Myocyte (in vitro differentiated cells): ENCODE measurements at places on chromosomes 13 and 19. TPM values are rescaled to one million over a fixed set of nuclear protein-coding genes. Genes with fewer than 3 reads are reported as not detected.

Gene ZNF554
- 6.5 and 6.8 TPM in 2 replicates for total RNA-seq

Gene KL
- total RNA-seq = not detected in 2 replicates

Gene ZNF699
- 17.1 and 18.5 TPM in 2 replicates for total RNA-seq

Gene DHDH
- 0.32 TPM in 1 of 2 replicates, not detected in the other for total RNA-seq

Gene ZNF229
- 6.2 and 6.8 TPM in 2 replicates for total RNA-seq

Gene C19orf33
- not detected in 2 replicates for total RNA-seq

Gene OR7A10
- total RNA-seq = not detected in 2 replicates

Gene CALR3
- not detected in 2 replicates for total RNA-seq

Gene EPSTI1
- total RNA-seq = 2.7 and 5.5 TPM in 2 replicates

Gene ZNF610
- 3.3 and 4.4 TPM in 2 replicates for total RNA-seq

Gene FCHO1
- total RNA-seq = 0.05 TPM in 1 of 2 replicates, not detected in the other

Gene NBEA
- total RNA-seq = 4.2 and 7.0 TPM in 2 replicates

Gene PCDH17
- not detected in 2 replicates for total RNA-seq

Gene B3GNT3
- total RNA-seq = not detected in 2 replicates
